ENCODE measurements at places on chromosomes 2 and 18.
A peak's percentile ranks its signal among the peaks of the same experiment; 100 is the strongest.

GRCh38 chr2:213537579-213537978, 253.3 kb downstream of the SPAG16 start:
- DNase-seq, result no peak

- no peak for DNase-seq
These were observed 59.0 kb downstream of the SMAD7 start for GRCh38 chr18:48891721-48892120.

DNA sequence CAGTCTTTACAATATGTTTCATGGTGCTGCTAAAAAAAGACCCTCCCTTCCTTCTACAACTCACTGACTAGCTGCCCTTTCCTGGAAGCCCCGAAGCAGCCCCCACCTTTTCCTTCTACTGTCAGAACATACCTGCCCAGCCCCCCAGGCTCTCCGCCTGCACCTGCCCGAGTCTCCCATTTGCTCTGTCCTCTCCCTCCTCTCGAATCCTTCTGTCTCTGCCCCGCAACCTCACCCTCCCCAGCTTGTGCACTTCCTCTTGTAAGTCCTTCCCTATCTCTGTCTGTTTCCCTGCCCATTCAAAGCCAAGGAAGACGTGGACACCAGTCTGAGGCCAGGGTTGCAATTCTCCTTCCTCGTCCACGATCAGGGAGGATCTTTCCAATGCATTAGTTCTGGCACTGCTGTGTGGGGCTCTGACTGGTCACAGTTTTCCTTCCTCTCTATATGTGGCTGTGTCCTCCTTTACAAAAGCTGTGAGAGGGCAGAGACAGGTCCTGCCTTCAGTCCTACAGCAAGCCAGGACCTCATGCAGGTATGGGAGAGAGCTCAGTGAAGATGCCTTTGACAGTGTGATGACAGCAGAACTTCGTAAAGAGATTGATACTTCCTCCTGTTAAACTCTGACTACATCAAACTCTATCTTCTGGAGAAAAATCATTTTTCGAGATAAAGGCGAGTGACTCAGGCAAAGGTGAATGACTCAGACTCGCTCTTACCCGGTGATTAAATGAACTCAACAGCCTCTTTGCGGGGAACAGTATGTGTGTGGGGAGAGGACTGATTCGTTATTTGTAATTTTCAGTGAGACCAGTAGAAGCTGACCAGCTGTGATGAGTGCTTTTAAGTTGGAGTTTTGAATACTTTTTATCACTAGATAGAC, 14.2 kb downstream of the TNFRSF11A start:
- no peak for DNase-seq

GRCh38 chr2:2570871-2571270, 239.8 kb upstream of the MYT1L start:
- no peak for DNase-seq

DNA sequence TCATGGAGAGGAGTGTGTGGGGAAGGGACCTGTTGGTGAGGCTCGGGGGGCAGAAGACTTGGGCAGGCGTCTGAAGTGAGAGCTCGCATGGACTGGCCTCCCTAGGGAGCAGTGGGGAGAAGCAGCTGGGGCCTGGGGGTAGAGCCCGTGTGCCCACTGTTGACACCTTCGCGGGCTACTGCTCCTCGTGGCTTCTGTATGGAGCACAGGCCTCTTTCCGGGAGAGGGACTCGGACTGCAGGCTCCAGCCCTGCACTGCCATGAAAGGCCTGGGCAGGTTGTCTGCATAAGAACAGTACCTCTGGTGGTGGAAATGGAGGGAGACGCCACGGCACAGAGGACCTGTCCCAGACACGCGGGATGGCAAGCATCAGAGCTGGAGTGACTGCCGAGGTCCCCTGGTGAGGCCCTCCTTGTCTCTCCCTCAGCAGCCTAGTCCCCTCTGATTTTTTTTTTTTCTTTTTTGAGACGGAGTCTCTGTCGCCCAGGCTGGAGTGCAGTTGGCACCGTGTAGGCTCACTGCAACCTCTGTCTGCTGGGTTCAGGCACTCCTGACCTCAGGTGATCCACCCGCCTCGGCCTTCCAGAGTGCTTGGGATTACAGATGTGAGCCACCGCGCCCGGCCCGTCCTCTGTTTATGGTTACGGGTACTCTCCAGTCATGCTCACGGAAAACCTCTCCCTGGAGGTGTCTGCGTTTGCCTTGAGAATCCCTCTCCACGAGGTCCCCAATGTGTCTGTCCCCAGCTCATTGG, 44.7 kb upstream of the PTMA start:
- no peak for DNase-seq

DNA sequence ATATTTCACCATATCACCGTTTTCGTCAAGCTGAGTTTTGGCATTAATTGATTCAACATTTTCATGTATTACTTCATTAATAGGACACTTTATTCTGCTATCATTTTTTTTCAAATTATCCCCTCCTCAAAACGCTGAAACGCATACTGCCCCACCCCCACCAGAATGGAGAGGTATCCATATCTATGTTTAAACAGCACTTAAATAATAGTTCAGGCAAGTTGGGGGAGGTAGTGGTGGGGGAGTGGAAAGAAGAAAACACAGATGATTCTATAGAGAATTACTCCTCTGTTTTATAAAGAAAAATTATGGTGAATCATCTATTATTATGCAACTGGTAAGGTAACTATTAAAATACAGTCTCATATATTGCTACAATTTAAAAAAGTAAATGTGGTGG, 314.4 kb upstream of the ZEB2 start:
- peak; percentile 5 for DNase-seq

DNA sequence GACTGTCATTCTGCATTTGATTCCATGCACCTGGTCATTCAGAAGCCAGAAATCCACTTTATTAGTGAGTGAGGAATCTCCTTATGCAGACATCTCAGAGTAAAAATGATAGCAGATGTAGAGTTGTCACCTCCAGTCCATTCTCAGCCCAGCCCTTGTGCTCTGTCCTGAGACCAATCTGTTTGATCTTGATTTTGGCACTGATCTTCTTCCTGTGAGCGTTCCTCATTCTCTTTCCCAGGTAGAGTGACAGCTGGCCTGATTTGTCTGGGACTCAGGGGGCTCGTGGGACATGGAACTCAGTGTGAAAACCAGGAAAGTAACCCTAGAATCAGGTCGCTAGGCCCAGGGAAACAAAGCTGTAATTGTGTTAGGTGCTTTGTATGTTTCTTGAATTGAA, 8.9 kb downstream of the ARHGAP25 start:
- no peak for DNase-seq

DNA sequence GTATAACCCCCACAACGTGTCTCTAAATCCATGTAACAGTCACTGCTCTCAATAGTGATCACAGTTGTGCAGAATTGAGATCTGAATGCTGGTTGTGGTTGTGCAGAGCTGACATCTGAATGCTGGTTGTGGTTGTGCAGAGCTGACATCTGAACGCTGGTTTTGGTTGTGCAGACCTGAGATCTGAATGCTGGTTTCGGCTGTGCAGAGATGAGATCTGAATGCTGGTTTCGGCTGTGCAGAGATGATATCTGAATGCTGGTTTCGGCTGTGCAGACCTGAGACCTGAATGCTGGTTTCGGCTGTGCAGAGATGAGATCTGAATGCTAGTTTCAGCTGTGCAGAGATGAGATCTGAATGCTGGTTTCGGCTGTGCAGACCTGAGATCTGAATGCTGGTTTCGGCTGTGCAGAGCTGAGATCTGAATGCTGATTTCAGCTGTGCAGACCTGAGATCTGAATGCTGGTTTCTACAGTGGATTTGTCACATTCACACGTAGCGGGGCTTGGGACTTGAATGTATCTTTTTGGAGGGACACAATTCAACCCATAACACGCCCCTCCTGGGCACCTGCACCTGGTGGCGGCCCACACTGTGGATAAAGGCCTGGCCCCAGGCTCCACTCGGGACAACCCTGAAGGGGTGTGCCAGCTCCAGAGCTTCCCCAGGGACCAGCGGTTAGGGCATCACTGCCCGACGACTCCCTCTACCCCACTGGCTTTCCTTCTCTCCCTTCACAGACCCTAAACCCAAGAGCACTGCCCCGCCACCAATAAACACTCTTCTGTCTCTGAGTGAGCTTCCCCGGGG, 51.1 kb upstream of the SLC66A3 start:
- DNase-seq, result no peak

- DNase-seq, result no peak
These were observed at the start of gene G6PC2 for GRCh38 chr2:168901003-168901402. TSS of gene G6PC2 (plus strand) at chr2:168901291. CDS start at chr2:168901332, 41 bp downstream.

DNA sequence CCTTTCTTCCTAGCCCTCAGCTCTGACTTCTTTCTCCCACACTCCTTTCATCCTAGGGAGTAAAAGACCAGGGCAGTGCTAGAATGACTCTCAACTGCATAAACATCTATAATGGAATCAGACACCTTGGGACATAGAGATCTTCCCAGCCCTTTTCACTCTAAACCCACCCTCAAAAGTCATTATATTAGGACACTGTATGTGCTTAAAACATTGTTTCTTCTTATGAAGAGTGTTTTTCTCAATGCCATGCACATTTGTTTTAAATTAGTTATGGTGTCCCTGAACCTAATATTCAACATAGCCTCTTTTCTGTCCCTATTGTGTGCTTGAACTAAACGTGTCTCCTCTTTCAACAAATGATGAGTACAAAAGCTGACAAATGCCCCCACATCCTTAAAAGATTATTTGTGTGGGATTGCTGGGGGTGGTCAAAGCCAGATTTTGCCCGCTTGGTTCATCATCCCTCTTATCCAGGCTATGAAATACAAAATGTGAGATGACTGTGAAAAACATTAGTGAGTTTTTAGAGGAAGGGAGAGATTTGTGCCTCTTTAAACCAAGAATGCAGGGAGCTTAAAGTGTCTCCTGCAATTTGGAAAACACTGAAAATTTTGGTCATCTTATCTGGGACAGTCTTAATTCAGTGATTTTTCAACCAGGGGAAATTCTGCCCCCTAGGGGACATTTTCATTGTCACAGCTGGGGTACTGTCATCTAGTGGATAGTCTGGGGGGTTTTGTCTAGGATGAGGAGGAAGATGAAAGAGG, 29.0 kb downstream of the SERPINB5 start:
- DNase-seq, result peak; percentile 79

GRCh38 chr2:212935752-212936151, 215.7 kb downstream of the IKZF2 start:
- DNase-seq, result no peak

DNA sequence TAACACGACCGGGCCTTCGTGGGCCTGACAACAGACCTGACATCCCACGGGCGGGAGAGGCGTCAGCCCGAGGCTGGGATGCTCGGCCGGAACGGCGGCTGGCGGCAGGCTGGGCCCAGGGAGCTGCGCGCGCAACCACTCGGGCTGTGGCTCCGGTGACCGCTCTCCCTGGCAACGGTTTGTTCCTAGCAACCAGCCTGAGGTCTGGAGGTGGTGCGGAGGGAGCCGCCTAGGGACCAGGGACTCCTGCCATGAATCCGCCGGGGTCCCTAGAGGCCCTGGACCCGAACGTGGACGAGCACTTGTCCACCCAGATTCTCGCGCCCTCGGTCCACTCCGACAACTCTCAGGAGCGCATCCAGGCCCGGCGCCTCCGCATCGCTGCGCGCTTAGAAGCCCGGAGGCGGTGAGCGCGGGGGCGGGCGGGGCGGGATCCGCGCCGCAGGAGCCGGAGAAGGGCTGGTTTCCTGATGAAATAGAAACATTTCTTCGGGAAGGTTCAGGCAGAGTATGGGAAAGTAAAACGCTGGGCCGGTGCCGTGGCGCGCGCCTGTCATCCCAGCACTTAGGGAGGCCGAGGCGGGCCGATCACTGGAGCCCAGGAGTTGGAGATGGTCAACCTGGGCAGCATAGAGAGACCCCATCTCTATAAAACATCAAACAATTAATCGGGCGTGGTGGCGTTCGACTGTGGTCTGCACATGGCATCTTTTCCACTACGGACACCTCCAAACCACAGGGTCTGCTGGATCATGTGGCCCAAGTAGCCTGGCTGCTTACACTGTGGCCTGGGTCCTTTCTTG, at the start of gene DRC1:
DRC1 (plus strand) TSS at position 182 of the 803 bp plus-strand sequence; CDS start at position 252, 70 bp downstream.
- DNase-seq, result peak; percentile 77

DNA sequence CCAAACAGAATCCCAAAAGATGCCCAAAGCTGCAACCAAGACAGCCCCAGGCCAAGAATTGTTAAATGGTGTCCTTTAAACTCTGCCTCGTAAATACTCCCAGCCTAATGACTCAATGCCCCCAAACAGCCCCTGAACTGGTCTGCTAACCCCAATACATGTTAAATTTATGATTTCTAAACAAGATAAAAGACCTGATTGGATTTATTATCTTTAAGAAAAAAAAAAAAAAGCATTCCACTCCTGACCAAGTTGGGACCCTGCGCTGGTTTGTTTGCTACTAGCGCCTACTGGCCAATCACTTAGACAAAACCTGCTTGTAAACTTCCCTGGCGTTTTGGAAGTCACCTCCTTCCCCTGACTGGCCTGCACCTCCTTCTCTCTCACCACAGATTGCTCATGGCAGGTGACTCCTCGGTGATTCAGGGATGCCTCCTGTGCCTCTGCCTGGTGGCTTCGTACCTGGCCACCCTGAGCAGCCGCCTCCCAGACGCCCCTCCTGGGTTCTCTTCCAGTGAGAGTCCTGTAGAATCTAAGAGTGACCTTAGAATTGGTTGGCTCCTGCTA, 121.3 kb downstream of the BCL11A start:
- no peak for DNase-seq

- no peak for DNase-seq
These were observed 22.8 kb downstream of the GULP1 start for GRCh38 chr2:188314314-188315054.

- DNase-seq, result no peak
These were observed 82.3 kb downstream of the ARHGAP28 start for GRCh38 chr18:6811816-6812215.

GRCh38 chr2:58046585-58047372, at the start of gene VRK2:
TSS of gene VRK2 (plus strand) at chr2:58046806. CDS start at chr2:58048832, 2,026 bp downstream.
- DNase-seq, result peak; percentile 93

- no peak for DNase-seq
These were observed 568.4 kb upstream of the GCFC2 start for GRCh38 chr2:76279142-76279541.

- peak; percentile 82 for DNase-seq
These were observed 59.0 kb upstream of the LDLRAD4 start for GRCh38 chr18:13159579-13159978.

- DNase-seq, result peak; percentile 36
These were observed 2.9 kb downstream of the SPTBN1 start for GRCh38 chr2:54459037-54459441.

GRCh38 chr2:171822525-171823322, 71.3 kb downstream of the SLC25A12 start:
- no peak for DNase-seq
